ENCODE measurements at places on chromosomes 4 and X.

DNA sequence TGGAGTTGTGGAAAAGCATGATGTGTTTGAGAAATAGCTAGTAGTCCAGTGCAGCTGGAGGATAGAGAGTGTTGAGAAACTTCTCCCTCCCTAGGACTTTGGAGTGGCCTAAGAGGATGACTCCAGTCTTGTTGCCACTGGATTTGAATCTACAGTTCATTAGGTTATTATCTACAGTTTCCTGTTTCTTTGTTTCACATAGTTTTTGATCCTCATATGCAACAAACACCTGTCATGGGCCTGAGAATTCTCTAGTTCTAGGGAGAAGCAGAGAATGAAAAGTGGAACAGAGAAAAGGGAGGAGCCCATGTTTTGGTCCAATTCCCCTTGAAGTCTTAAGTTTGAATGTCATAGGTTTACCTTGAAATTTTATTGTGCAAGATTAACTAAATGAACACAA, 73.6 kb upstream of the TBC1D9 start:
- no peak for DNase-seq

GRCh38 chrX:18707426-18708049, at the start of gene PPEF1:
TSS of gene PPEF1 (plus strand) at chrX:18707645. CDS start at chrX:18707781, 136 bp downstream.
- DNase-seq = no peak

GRCh38 chr4:185998791-185999190, 70.2 kb upstream of the TLR3 start:
- peak; percentile 27 for DNase-seq

- no peak for DNase-seq
These were observed 42.0 kb upstream of the UGDH start for GRCh38 chr4:39569209-39569608.

GRCh38 chr4:25727711-25728493, 72.3 kb downstream of the SLC34A2 start:
- DNase-seq = peak; percentile 84

GRCh38 chrX:48736303-48736702, 25.2 kb upstream of the GLOD5 start:
- no peak for DNase-seq

DNA sequence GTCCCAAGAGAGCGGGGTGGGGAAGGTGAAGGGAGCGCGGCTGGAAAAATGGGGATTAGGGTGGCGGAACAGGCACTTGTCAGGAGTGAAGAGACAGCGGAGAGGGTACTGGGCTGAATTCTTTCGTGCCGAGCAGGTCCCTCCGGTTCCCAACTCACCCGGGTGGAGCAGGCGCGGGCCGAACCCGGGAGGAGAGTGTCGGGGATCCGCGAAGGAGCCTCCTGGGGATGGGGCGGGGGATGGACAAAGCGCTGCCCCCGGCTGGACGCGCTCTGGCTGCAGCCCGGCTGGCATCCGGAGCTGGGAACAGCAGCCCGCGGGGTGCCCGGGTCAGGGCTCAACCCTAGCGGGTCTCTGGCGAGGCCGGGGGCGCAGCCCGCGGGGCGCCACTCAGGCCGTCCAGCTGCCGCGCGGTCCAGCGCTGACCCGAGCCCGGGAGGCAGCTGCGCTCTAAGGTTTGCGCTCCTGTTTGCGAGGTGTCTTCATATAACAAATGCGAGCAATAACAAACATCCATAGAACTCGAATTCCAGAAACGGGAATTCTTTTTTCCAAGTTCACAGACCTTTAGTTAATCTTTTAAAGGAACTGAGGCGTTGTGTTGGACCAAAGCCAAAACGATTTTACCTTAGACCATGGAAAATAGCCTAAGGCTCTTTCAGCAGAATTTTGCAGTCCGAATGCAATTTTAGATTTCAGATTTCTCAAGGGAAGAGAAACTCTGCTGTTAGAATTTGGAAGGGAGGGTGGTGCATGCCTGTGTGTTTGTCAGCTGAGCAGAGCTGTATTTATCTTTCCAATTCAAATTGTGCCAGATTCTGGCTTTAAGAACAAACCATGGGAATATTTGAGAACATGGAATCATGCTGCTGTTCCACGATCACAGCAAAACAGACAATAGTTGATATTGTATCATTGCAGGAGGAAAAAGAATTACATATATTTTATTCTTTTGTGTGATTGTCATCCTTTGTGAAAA, 744 bp downstream of the NPY5R start:
- DNase-seq = no peak

- DNase-seq = no peak
These were observed 22.3 kb upstream of the RNF150 start for GRCh38 chr4:141155586-141155985.

GRCh38 chr4:168124008-168124641, 31.8 kb downstream of the ANXA10 start:
- no peak for DNase-seq

GRCh38 chr4:138999666-139000065, 15.9 kb upstream of the NOCT start:
- no peak for DNase-seq

DNA sequence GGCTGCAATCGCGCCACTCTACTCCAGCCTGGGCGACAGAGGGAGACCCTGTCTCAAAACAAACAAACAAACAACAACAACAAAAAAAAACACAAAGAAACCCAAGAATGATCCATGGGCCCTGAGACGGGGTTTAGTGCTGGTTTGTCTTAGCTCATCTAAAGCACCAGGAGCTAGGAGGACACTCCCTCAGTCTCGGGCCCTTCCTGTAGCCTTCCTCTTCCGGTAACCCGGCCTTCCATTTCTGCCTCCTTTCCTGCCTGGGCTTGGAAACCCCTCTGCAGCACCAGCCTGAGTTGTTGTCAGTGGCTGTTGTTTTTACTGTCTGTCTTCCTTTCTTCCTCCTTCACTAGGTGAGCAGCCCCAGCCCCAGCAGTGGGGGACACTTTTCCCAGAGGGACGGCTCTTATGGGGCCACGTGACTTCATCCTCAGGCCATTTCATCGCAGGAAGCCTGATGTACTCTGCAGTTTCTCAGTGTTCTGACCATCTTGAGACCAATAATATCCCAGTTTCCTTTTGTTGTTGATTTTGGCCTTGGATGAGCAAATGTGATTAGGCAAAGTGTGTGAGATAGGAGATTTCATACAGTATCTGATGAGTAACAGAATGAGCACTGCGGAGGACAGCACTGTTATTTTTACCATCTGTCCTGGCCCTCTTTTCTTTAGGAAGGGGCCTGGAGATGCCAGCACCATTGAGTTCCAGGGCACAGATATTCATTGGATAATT, 90.1 kb downstream of the ANAPC4 start:
- no peak for DNase-seq
